Head of caudate nucleus (tissue), 42 donors: ENCODE measurements at places on chromosomes 4 and X.

DNA sequence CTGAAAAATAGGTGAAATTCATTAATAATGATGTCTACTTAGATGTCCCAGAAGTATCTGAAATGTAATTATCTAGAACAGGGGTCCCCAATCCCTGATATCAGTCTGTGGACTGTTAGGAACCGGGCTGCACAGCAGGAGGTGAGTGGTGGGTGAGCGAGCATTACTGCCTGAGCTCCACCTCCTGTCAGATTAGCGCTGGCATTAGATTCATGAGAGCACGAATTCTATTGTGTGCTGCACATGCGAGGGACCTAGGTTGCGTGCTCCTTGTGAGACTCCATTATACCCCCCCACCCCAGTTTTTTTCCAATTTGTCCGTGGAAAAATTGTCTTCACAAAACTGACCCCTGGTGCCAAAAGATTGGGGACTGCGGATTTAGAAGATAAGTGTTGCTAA is 458.8 kb downstream of the CCSER1 start:
- no peak for DNase-seq

DNA sequence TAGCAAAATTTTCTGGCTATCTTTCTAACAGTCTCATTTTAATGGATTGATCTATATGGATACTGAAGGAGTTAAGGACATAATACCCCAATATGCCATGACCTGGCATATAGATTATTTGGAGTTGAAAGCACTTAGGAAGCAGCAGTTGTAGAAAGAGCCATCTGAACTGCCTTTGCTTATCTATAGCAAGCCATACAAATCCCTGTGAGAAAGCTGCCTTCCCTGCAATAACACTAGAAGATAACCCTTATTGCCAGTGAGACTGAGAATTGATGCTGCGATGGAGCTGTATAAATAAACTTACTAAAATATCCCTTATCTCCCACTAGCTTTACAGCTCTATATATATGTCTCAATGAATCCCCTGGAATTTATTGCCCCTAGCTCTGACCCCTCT is 346.3 kb downstream of the TECRL start:
- no peak for DNase-seq

GRCh38 chrX:154373340-154374306 is 811 bp downstream of the FLNA start:
- peak; percentile 59 for DNase-seq

DNA sequence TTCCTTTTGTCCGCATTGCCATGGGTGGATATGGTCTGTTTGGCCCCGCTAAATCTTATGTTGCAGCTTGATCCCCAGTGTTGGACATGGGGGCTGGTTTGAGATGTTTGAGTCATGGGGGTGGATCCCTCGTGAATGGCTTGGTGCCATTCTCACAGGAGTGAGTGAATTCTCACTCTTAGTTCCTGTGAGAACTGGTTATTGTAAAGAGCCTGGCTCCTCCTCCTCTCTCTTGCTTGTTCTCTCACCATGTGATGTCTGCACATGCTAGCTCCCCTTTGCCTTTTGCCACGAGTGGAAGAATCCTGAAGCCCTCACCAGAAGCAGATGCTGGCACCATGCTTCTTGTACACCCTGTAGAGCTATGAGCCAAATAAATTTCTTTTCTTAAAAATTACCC is 22.6 kb upstream of the STBD1 start:
- DNase-seq, result no peak

DNA sequence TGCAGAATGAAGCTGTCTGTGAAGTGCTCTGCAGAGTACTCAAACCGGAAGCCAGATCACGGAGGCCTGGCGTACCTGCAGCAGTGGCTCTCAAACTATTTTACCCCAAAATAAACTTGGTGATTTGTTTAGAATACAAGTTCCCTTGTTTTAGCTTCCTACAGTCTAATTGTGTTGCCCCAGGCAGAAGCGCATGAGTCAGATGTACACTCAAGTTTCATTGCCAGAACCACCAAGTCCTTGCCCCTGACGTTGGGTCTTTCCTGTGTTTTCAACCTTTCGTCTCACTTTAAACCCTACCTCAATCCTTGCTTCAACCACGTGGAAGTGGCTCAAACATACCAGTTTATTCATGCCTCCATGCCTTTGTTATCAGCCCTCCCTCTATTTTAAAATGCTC is 66.2 kb upstream of the SLC7A11 start:
- DNase-seq, result no peak

- no peak for DNase-seq
Measured at GRCh38 chrX:63275127-63275526, 76.0 kb downstream of the SPIN4 start.

- DNase-seq, result no peak
Measured at GRCh38 chr4:40718586-40718985, 31.2 kb upstream of the NSUN7 start.

GRCh38 chrX:102650903-102651241 is 411 bp upstream of the GPRASP1 start:
- no peak for DNase-seq

GRCh38 chr4:22512306-22512705 is 3.6 kb downstream of the ADGRA3 start:
- no peak for DNase-seq

- no peak for DNase-seq
Measured at GRCh38 chr4:132587626-132588025, 561.5 kb upstream of the PCDH10 start.

- DNase-seq, result no peak
Measured at GRCh38 chrX:24235084-24235710, 78.7 kb downstream of the SUPT20HL2 start.

DNA sequence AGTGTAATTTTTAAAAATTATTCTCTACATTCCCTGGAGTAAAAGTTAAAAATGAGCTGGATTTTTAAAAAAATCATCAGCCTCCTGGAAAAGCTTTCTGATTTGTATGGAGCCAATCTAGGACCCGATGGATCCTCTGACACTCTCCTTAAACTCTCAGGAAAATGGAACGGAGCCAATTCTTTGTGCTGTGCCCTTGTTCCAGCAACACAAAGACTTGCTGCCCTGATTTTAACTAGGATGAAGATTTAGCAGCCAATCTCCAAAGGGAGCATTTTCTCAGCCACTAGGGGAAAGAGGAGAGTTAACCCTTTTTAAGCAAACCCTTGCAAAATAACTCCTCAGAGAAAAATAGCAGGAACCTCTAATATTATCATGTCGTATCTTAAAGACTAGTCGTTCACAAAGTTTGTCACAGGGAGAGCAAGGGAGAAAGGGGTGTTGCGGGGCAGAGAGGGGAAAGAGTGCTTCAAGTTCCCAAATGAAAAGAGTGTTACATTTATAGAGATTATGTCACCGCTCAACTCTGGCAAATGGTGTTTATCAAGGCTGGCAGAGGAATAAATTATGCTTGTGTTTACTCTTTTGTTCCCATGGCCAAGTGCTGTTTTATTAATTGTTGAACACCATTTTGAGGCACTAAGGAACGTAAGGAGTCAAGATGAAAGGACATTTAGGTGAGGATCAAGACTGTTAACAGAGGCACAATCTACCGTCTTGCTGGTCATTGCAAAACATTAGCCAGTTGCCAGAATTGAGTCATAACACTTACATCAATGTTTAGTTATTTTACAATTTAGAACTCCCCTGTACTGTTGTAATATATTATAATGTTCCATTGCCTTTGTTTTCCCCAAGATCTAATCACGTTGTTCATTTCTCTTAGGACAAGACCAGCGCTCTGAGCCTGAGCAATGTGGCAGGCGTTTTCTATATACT is 250.7 kb downstream of the THOC2 start:
- no peak for DNase-seq

GRCh38 chr4:42708625-42709024 is 51.7 kb upstream of the ATP8A1 start:
- DNase-seq, result no peak

- no peak for DNase-seq
Measured at GRCh38 chrX:148203531-148203930, 222.4 kb downstream of the FMR1NB start.

DNA sequence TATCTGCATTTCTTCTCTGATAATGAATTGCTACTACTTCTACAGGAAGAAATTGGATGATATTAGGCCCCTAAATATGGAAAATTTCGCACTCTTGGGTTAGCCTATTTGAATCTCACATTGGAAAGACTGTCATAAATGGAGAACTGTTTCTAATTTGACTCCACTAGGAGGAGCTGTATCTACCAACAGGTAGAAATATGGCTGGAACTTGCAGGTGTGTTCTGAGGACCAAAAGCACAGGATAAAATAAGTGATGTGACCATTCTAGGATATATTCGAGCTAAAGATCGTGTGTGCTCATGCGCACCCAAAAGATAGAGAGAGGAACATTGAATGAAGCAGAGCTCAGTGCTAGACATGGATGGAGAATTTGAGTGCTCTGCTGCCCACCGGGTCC is 4.8 kb upstream of the NKAP start:
- DNase-seq, result no peak

DNA sequence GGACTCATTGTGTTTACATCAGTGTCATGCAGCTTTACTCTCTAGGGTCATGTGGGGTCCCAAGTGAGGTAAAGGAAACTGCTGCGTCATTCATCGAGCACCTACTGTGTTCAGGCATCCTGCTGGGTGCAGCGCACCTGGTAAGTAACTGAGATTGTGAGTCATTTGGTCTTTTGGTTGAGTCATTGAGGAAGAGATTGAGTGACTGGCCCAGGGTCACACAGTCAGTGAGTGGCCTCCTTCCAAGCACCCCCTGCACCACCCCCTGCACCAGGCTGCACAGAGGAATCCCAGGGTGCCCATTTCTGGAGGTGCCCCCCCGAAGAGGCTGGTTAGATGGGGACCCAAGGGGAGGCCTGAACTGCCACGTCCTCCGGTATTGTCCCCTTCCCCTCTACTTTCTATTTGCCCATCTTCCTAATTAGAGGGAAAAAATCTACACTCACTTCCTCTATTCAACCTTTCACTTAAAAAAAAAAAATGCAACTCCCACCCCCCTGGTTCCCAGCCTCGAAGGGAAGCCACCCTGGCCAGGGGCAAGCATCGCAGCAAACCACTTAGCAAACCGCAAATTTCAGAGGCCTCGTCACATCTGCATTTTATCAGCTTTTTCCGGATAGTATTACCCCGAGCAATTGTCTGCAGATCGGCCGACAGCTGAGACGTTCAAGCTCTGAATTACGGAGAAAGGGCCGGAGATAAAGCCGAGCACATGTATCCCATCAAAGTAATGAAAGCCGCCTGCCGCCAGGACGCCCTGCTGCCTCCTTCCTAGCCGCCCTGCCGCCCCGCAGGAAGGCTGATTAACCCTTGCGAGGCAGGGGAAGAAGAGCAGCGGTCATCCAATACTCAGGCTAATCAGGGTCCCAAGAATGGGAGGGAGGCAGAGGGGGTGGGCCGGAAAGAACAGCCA is 96.3 kb upstream of the MSX1 start:
- DNase-seq, result no peak

- DNase-seq, result no peak
Measured at GRCh38 chrX:13923845-13924244, 105.8 kb downstream of the GEMIN8 start.

GRCh38 chr4:4853371-4853823 is 6.1 kb upstream of the MSX1 start:
- no peak for DNase-seq

DNA sequence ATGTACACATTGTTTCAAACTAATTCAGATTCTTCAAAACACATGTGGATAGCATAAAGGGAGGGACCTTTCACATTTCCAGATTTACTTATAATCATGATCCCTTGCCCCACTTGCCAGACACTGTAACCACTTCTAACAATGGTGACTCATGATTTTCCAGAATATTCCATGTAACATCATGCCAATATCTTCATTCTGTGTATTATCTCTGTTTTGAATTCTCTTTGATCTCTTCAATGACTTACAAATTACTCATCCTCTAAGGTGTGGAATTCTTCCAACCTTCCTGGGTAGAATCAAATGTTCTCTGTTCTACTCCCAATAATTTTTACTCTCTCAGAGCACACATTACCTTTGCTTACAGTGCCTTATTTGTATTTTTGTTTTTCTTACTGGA is 517.1 kb downstream of the PCDH7 start:
- no peak for DNase-seq

GRCh38 chr4:1113311-1114009 is at the start of gene RNF212:
Gene RNF212, minus strand, starts transcription at chr4:1113564. Its CDS starts 100 bp downstream, at chr4:1113464.
- peak; percentile 41 for DNase-seq

DNA sequence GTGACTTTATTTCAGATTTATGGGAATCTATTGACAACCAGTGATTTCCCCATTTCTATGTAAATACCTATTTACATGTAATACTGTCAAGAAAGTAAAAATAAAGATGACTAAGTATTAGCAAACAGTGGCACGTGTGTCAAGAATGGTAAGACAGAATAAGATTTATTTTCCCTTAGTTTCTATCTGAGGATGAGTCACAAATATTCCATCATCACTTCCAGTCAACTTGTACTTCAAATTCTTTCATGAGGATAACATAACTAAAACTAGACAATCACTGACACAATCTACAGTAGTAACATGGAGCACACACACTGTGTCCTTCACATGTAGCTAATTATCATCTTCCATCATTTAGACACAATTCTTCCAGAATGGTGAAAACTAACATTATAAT is 625.3 kb upstream of the PCDH7 start:
- no peak for DNase-seq

DNA sequence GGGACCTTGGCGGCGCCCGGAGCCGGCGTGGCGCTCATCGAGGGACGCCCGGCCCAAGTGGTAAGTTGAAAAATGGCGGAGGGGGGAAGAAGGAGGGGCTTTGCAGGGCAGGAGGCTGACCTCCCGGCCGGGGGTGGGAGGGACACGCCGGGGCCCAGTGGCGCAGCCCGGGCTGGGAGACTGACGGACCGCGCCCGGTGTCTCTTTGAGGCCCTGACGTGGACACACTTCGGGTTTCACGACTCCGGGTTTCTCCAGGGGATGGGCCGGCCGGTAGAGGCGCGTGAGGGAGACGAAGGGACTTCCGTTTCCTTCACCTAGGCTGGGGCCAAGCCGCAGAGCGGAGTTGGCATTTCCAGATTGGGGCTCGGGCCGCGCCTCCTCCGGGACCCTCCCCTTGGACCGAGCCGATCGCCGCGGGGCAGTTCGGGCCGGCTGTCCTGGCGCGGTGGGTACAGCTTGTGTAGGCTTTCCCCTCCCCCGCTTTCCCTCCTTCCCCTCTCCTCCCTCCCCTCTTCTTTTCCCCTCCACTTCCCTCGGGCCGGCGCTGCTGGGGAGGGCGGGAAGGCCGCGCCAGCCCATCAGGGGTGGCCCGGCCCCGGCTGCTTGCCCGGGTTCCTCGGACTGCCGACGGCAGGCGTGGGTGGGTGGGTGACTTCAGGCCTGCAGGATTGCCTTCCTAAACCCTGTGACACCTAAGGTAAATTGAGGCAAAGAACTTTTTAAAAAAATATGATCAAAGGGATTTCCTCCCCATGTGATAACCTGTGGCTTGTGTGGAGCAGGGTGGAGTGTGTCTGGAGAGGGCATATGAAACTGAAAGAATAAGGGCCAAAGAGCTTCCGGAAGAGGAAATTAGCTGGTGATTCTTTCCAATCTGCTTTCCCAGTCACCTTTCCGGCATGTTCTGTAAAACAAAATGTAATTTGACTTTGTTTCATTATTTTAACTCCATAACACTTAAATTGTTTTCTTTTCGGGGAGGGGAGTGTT is at the start of gene XIAP:
TSS of gene XIAP (plus strand) at position 208 of the 993 bp plus-strand sequence. CDS start 25,610 bp downstream, outside the sequence.
- DNase-seq, result peak; percentile 78
